ENCODE measurements at places on chromosomes 1 and 21. TPM values are rescaled to one million over a fixed set of nuclear protein-coding genes. Genes with fewer than 3 reads are reported as not detected.
A peak's percentile ranks its signal among the peaks of the same experiment; 100 is the strongest.

- no peak for DNase-seq
- H3K27me3 ChIP-seq = no peaks in the 10 kb centered on the region
- H3K4me3 ChIP-seq = no peak overlapping the region
These were observed 37.9 kb downstream of the SLC66A1 start for GRCh38 chr1:19349999-19350398.

GRCh38 chr21:29125979-29126378 lies 4.5 kb upstream of the MAP3K7CL start:
- DNase-seq = no peak
- H3K4me3 ChIP-seq = no peak overlapping the region
- H3K27ac ChIP-seq = no peak overlapping the region

DNA sequence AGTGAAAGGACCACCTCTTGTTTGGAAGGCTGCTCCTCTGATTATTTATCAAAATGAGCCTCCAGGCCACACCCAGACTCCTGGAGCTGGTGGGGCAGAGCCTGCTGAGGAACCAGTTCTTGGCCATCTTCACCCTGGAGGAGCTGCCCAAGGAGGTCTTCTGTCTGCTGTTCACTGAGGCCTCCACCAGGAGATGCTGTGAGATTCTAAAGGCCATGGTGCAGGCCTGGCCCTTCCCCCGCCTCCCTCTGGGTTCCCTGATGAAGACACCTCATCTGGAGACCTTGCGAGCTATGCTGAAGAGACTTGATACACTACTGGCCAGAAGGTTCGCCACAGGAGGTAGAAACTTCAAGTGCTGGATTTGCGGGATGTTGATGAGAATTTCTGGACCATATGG lies 61.7 kb upstream of the GJA8 start:
- H3K4me1 ChIP-seq = no peaks in the 10 kb centered on the region
- DNase-seq = no peak
- no peaks in the 10 kb centered on the region for H3K36me3 ChIP-seq
- no peaks in the 10 kb centered on the region for H3K27me3 ChIP-seq
- H3K27ac ChIP-seq = no peak overlapping the region

- H3K4me1 ChIP-seq = no peaks in the 10 kb centered on the region
- no peak for DNase-seq
- H3K36me3 ChIP-seq = no peaks in the 10 kb centered on the region
- no peak overlapping the region for H3K27ac ChIP-seq
- H3K4me3 ChIP-seq = no peak overlapping the region
These were observed 88.4 kb downstream of the ADARB1 start for GRCh38 chr21:45162809-45163208.

MAP10 gene
- 2.4 TPM for total RNA-seq

DNA sequence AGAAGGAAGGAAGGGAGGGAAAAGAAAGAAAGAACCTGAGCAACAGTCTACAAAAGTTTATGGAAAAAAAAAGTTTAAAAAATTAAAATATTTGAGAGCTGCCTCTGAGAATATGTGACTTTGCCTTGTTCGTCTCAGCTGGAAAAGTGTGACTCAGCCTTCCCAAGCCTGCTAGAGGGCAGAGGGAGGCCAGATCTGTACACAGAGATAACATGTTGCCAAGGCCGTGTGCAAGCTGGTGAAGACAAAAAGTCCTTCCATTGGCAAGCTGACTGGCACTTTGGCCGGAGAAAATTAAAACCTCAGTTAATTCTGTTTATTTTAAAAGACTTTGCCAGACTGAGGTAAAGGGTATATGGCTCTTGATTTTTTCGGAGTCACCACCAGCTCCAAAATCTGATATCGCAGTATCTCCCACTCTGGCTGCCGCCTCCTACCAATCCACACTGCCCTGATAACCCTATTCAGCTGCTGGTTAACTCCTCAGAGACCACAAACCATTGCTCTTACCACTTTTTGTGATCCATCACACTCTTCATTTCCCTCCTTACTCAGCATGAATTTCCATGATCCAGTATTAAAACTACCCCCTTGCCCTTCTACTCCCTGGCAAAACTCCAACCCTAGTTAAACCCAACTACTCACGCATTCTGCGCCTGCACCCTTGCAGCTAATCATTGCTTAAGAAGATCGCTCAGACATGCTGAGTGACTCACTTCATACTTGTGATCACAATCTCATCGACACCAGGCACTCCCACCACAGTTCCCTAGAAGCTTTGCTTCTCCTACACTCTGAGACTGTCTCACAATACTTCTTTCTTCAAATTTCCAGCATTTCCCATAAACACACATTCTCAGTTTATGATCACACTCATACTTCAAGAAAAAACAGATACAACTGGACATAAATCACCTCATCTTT lies 5.7 kb upstream of the PPP1R15B start:
- H3K27me3 ChIP-seq = no peaks in the 10 kb centered on the region
- H3K4me1 ChIP-seq = peaks cover 10% of the 10 kb centered on the region
- no peaks in the 10 kb centered on the region for H3K36me3 ChIP-seq
- peak; percentile 53 for DNase-seq

- no peaks in the 10 kb centered on the region for H3K27me3 ChIP-seq
- DNase-seq = no peak
- no peaks in the 10 kb centered on the region for H3K36me3 ChIP-seq
- no peak overlapping the region for H3K4me3 ChIP-seq
- no peak overlapping the region for H3K27ac ChIP-seq
These were observed 95.0 kb downstream of the DENND1B start for GRCh38 chr1:197680311-197680710.

DNA sequence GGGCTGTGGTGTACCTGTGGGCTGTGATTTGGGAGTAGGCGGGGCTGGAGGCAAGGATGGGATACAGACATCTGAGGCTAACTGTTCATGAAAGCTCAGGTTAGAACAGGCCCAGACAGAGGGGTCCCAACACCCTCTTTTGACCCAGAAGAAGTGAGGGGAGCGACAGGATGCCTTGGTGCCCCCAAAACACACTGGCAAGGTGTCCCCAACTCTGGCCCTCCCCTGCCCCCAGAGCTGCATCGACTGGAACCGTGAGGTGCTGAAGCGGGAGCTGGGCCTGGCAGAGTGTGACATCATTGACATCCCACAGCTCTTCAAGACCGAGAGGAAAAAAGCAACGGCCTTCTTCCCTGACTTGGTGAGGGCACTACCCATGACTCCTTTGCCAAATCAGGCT lies 27.6 kb upstream of the PADI4 start:
- DNase-seq = no peak
- H3K27ac ChIP-seq = no peak overlapping the region
- no peaks in the 10 kb centered on the region for H3K4me1 ChIP-seq

- DNase-seq = no peak
- H3K36me3 ChIP-seq = no peaks in the 10 kb centered on the region
- H3K27me3 ChIP-seq = no peaks in the 10 kb centered on the region
- no peak overlapping the region for H3K27ac ChIP-seq
These were observed 20.6 kb downstream of the RRP1 start for GRCh38 chr21:43809853-43810504.

BRINP3 gene
- not detected for total RNA-seq

- H3K27me3 ChIP-seq = no peaks in the 10 kb centered on the region
- peak overlapping the region; percentile 66 for H3K27ac ChIP-seq
- peaks cover 16% of the 10 kb centered on the region for H3K4me1 ChIP-seq
- DNase-seq = peak; percentile 79
- H3K4me3 ChIP-seq = peak overlapping the region; percentile 63
These were observed 524 bp upstream of the TMCO4 start for GRCh38 chr1:19800076-19800804.

GRCh38 chr1:171122893-171123292 lies 32.2 kb downstream of the FMO3 start:
- H3K36me3 ChIP-seq = no peaks in the 10 kb centered on the region
- DNase-seq = no peak
- no peaks in the 10 kb centered on the region for H3K4me1 ChIP-seq
- H3K27ac ChIP-seq = no peak overlapping the region
- no peak overlapping the region for H3K4me3 ChIP-seq

DNA sequence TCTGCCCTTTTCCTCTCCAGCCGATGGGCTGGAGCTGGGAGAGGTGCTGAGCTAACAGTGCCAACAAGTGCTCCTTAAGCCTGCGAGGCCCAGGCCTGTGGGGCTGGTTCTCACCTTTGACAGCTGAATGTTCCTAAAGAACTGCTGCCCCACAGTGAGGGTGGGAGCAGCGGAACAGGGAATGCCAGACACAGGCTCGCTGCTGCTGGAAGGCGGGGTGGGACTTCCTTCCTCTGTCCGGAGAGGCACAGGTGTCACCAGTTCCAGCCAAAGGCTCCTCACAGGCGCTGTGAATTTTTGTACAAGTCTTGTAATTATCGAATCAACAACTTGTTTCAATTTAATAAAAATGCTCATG lies 47.1 kb downstream of the COQ8A start:
- H3K4me3 ChIP-seq = no peak overlapping the region
- H3K36me3 ChIP-seq = peaks cover 51% of the 10 kb centered on the region
- H3K27ac ChIP-seq = peak overlapping the region; percentile 68
- peak; percentile 17 for DNase-seq

- H3K36me3 ChIP-seq = no peaks in the 10 kb centered on the region
- no peak overlapping the region for H3K27ac ChIP-seq
- no peak for DNase-seq
- H3K4me1 ChIP-seq = no peaks in the 10 kb centered on the region
- no peak overlapping the region for H3K4me3 ChIP-seq
- no peaks in the 10 kb centered on the region for H3K27me3 ChIP-seq
These were observed 182.2 kb upstream of the DUSP10 start for GRCh38 chr1:221923929-221924598.

DNA sequence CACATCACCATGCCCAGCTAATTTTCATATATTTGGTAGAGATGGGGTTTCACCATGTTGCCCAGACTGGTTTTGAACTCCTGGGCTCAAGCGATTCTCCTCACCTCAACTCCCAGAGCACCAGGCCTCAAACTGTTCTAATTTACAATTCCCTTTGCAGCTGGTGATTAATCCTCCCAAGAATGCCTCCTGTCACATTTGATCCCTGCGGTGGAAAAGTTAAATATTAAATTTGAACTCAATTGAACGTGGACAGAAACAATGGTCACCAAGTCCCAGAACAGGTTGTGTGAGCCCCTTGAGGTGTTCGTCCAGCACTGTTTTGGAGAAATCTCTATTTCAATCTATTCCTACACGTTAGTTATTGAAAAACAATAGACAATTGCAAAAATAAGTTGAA lies 2.0 kb upstream of the ANKRD35 start:
- no peak for DNase-seq
- no peak overlapping the region for H3K4me3 ChIP-seq
- no peak overlapping the region for H3K27ac ChIP-seq
- H3K36me3 ChIP-seq = no peaks in the 10 kb centered on the region
- peaks cover 3% of the 10 kb centered on the region for H3K4me1 ChIP-seq

OR2T5 gene
- total RNA-seq = not detected

DNA sequence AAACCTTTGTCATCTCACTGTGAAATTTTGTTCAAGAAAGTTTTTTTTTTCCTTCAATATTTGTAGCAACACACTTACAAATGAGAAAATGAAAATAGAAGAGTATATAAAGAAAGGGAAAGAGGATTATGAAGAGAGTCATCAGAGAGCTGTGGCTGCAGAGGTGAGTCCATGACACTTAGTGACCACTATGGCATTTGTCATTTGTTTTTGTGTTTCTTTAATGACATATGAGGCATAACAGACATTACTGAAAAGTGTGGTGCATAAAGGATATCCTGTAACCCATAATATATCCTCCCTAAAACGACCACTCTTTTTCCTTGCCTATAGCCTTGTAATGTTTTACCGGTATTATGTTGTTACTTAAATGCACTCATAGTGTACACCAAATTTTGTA lies 80.2 kb downstream of the VPS26C start:
- DNase-seq = no peak
- no peak overlapping the region for H3K4me3 ChIP-seq
- no peaks in the 10 kb centered on the region for H3K4me1 ChIP-seq
- H3K27me3 ChIP-seq = no peaks in the 10 kb centered on the region
- peaks cover 13% of the 10 kb centered on the region for H3K36me3 ChIP-seq

DNA sequence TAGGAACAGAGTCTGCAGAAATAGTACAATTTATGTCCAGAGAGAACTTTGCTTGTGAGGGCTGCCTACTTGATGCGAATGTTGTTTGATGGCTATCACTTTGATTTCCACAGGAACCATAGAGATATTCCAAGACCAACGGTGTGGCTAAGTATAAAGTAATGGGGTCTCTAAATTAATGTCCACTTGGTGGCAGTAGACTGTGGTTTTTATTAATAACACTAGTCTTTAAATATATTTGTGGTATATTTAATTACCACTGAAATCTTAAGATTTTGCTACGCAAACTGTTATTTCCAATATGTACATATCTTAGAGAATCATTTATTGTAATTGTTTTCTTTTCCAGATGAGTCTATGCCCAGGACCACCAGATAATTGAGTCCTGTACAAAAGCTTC lies 647.9 kb downstream of the PLA2G4A start:
- no peak overlapping the region for H3K27ac ChIP-seq
- DNase-seq = no peak
- H3K36me3 ChIP-seq = no peaks in the 10 kb centered on the region
- H3K4me3 ChIP-seq = no peak overlapping the region

RPTN gene
- total RNA-seq = not detected

DNA sequence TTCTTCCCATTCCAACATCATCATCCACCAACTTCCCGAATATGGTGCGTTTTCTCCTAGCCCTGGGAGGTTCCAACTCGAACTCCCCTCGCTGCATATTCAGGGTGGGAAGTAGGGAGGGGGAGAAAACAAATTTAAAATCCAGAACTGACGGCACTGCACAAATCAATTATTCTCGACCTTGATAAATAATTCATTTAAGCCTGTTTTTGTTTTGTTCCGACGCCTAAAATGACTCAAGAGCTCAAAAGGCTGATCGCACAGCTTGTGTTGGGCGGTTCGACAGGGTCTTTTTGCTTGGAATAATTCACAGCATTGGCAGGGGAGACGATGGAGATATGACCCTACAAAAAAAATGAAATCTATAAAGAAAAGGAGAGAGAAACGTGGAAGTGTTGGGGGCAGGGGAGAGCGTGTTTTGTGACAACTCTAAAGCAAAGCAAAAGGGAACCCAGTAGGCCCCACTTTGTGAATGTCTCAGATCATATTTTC lies 3.1 kb upstream of the BARHL2 start:
- no peak overlapping the region for H3K4me3 ChIP-seq
- DNase-seq = no peak
- peaks cover 100% of the 10 kb centered on the region for H3K27me3 ChIP-seq

DNA sequence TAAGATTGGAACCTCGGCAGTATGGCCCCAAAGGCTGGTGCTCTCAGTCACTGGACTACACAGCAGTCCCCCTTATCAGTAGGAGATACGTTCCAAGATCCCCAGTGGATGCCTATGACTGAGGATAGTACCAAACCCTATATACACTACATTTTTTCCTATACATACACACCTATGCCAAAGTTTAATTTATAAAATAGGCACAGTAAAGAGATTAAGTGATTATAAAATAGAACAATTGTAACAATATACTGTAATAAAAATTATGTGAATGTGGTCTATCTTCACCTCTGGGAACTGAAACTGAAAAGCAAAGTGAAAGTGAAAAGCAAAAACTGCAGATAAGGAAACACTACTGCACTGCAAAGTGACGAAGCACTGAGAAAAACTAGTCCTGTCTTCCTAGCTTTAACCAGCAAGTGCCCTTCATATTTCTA lies 96.8 kb downstream of the INTS7 start:
- no peaks in the 10 kb centered on the region for H3K4me1 ChIP-seq
- H3K4me3 ChIP-seq = peak overlapping the region; percentile 31
- no peak for DNase-seq
- H3K27ac ChIP-seq = no peak overlapping the region
- no peaks in the 10 kb centered on the region for H3K27me3 ChIP-seq

- no peak overlapping the region for H3K4me3 ChIP-seq
- no peaks in the 10 kb centered on the region for H3K4me1 ChIP-seq
- H3K27ac ChIP-seq = no peak overlapping the region
These were observed 211.6 kb downstream of the DSCAM start for GRCh38 chr21:40635391-40635790.

GRCh38 chr1:101086783-101087182 lies 61.2 kb upstream of the DPH5 start:
- H3K27ac ChIP-seq = no peak overlapping the region
- no peak overlapping the region for H3K4me3 ChIP-seq
- no peaks in the 10 kb centered on the region for H3K4me1 ChIP-seq
- DNase-seq = no peak

Measured in heart left ventricle (tissue), 16 donors.